Uterus (tissue), 4 donors: ENCODE measurements at places on chromosomes 11 and 22.

DNA sequence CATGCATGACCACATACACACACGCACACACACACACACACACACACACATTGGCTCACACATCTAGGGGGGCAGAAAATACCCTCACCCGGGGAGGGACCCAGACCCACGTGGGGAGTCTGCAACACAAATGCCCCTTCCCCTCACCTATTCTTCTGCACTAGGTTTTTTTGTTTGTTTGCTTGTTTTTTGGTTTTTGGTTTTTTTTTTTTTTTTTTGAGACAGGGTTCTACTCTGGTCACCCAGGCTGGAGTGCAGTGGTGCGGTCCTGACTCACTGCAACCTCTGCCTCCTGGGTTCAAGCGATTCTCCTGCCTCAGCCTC, 28.4 kb downstream of the WEE1 start:
- DNase-seq, result no peak

DNA sequence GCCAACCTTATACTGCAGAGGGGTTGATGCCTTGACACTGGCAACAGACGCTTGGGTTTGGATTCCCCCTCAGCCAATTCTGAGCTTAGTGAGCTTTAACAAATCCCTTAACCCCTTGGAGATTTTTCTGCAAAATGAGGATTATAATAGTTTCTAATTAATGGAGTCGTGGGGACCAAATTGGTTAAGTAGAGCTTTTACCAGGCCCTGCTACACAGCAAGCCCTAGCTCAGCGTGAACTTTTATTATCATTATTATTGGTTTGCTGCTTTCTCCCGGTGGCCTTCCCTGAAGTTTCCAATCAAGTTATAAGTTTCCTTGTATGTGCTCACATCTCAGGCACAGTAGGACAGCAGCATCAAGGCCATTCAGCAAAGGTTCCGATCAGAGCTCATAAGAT, 156.6 kb upstream of the GUCY1A2 start:
- DNase-seq, result no peak

GRCh38 chr11:47408598-47409439, 429 bp downstream of the SLC39A13 start:
- DNase-seq, result peak; percentile 65

- DNase-seq, result no peak
Observed at GRCh38 chr11:17646451-17647145, 72.8 kb upstream of the MYOD1 start.

DNA sequence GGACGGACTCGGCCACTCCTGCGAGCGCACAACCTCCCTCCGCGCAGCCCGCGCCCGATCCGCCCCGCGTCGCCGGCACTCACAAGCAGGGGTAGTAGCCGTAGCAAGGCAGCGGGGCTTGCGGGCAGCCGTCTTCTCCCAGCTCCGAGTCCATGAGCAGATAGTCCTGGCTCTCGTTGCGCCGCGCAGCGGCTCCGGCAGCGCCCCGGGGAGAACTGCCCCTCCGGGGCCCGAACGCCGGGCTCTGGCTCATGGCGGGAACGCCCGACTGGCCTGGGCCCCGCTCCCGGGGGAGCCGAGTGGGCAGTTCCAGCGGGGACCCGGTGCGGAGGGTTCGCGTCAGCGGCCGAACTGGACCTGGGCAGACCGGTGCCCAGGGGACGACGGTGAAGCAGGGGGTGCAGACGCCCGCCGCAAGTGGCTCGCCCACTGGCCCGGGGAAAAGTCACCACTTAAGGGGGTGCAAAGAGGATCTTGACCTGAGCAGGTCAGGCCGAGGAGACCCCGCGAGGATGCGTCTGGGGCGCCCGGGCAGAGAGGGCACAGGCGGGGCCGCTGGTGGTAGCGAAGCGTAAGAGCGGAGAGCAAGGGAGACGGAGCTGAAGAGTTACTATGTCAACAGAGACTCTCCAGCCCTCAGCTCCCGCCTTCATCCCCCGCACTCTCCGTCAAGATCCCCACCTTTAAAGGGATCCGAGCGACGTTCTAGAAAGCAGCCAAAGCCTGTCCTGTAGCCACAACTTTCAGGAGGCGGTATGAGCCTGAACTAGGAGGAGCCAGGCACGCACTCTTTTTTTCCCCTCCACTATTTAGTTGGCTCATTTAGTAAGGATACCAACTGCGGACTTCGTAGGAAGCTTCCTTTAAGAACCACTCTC, at the start of gene TRPC6:
TRPC6 (minus strand) TSS at position 757 of the 878 bp plus-strand sequence; CDS start at position 253, 504 bp downstream.
- peak; percentile 33 for DNase-seq

- peak; percentile 50 for DNase-seq
Observed at GRCh38 chr11:64608046-64608445, 17.0 kb downstream of the SLC22A12 start.

DNA sequence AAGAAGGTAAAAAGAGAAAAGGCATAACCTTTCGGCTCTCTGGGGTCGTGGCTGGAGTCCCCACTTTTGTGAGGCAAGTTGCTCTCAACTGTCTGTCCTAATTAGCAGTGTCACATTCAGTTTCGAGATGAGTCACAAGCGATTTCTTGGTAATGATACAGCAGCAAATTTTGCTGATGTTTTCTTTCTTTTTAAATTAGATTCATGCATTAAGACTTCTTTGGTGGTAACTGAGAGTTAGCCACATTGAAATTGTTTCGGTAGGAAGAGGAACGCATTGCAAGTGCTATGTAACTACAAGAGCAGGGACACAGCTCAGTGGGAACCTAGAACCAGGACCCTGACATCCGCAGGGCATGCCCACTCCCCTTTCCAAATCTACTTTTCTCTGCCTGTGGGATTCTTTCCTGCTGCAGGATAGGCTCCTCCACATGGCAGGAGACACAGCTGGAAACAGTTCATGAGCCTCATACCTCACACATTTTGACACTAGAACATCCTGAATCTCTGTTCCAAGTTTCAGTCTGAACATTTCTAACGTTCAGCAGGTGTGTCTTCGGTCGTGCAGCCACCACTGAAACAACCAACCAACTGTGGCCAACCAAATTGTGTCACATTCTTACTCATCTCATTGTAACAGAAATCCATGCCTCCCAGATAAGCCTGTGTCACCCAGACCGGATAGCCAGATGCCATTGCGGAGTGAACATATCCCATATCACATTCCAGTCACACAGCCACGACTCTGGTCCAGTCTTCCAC, 987.6 kb downstream of the NTM start:
- DNase-seq, result no peak

DNA sequence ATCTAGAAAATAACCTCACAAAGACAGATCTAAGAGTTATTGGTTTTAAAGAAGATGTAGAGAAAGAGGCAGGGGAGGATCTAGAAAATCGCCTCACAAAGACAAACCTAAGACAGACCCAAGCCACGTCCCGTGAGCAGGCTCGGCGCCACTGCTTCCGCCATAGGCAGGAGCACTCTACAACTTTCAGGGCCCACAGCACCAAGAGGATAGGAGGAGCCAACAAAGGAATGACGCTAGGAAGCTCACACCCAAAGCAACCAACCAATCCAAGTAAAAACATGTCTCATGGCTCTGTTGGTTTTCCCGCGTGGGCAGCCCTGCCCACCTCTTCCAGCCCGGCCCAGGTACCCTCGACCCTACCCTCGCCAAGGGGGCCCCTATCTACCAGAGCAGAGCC, 4167.4 kb upstream of the OR11H1 start:
- no peak for DNase-seq

DNA sequence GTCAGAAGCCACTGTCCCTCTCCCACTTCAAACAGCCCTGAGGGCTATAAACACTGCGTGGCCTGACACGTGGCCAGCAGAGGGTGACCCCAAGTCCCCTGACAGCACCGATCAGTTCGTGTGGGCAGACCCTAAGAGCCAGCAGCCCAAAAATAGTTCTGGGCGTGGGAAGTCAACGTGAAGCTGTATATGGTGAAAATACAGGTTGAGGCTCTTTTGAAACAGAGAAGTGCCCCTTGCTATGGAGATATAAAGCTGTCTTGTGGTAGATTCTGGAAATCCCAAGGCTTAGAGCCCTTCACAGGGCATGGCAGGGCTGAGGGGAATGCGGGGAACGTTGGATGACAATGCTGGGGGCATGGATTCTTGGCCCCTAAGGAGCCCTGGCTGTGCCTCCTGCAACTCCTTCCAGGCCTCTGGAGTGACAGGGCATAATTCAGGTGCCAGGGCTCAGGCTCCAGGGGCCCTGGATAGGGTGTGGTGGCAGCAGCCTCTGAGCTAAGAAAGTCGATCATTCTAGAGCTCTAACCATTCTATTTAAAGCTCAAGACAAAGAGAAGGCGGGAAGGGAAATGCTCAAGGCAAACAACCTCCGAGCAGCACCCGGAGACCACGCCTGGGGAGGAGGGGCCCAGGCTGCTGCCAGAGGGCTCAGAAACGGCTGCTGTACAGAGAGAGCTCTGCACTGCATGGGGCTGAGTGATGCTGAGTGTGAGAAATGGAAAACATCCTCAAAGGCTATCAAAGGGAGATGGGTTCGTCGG, 60.4 kb upstream of the CD5 start:
- DNase-seq, result peak; percentile 29

GRCh38 chr11:34317036-34317360, 40.8 kb downstream of the ABTB2 start:
- DNase-seq, result no peak

DNA sequence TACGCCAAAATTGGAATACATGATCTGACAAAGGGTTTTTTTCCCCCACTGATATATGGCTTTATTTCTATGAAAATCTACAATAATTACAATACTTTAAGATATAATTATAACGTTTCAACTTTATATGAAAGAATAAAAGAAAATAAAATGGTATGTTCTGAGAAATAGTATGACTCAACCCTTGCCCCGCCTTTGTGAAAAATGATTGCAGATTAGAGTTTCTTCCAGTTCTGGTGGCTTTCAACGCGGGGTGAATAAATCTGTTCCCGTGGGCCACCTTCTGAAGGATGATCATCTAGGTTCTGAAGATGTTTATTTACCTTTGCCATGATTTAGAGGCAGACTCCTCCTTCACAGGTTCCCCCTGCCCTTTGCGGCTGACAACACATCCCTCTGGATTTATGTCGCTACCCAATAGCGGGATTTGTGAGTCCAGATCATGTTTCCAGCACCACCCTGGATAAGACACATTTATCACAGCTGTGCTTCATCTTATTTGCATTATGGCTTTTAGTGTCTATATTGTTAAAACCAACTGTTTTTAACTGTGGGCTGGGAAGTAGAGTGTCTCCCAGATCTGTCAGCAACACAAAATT, 607.0 kb upstream of the KIRREL3 start:
- DNase-seq, result no peak

DNA sequence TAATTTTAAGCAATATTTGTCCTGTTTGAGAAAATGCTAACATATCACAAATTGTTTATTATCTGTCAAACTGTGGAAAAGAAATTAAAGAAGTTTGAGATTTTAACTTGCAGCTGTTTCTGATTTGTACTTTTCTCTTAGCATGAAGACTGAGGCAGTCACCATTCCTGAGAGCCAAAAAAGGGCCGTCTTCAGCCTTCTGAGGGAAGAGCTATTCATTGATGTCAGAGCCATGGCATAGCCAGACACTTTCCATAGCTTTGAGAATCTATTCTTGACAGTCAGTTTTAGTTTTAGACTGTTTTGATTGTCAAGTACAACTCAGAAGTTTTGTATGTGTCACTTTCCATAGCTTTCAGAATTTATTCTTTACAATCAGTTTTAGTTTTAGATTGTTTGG, 32.1 kb downstream of the YAP1 start:
- DNase-seq, result no peak

- peak; percentile 68 for DNase-seq
Observed at GRCh38 chr22:17786435-17787161, 12.3 kb upstream of the BID start.

DNA sequence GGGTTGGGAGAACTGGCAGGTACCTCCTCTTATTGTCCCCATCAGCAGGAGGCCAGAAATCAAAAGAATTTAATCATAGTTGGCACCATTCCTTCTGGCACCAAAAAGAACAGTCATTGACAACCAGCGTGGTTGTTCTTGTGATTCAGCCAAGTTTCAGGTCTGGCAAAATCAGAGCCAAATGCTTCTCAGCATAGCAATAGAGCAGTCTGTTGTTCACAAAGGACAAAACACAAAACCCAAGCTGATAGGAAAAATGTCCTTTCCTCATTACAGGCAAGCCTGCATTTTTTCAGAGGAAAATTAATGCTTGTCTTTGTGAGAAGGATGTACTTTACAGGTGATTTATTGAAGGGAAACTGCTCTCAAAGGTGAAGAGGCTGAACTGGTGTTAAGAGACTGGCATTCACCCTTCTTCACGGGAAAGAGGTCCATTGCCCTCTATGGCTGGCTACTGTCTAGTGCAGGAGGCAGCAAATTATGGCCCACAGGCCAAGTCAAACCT, 241.8 kb upstream of the ARHGAP42 start:
- no peak for DNase-seq

- DNase-seq, result no peak
Observed at GRCh38 chr11:12797996-12798395, 123.8 kb downstream of the TEAD1 start.

- DNase-seq, result no peak
Observed at GRCh38 chr22:38465673-38466490, 2.0 kb upstream of the KDELR3 start.

DNA sequence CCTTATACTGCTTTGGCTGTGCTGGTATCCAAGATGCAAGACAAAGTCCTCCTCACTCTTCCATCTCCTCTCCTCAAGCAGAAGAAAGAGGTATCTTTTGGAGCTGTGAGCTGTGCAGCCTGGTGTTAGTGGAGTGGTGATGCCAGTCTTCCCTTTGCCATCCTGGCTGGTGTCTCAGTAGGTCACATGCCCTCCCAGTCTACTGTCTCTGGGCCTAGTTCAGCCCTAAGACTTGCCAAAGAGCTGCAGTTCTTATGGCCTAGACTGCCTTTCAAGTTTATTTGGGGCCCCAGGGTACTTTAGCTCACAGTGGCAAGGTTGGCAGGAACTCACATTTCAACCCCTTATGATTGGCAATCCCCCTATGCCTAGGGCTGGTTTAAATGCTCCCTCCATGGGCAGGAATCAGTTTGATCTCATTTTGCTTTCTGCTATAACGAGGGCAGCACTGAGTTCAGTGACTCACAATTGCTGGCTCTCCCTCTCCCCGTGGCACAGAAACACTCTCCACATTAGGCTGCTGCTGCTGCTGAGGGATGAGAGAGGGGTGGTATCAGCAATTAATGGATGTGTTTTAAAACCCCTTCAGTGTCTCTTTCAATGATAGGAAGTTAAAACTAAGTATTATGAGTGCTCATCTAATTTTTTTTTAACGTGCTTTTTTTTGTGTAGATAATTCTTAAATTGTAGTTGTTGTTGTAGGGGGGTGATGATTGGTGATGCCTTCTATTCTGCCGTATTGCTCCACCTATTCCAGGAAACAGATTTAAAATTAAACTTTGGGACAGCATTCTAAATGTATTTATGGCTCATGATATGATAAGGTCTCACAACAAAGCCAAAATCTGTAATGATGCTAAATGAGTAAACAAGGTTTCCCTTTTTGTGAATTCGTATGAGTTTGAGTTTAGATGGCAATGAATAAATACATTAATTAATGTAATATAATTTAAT, 1295.0 kb downstream of the JRKL start:
- no peak for DNase-seq

- no peak for DNase-seq
Observed at GRCh38 chr11:124759266-124760204, 2.6 kb downstream of the ESAM start.

GRCh38 chr11:81707881-81708280, 1025.8 kb downstream of the FAM181B start:
- no peak for DNase-seq
